Sigmoid colon (tissue), 7 donors: ENCODE measurements at places on chromosomes 12 and 14. TPM values are rescaled to one million over a fixed set of nuclear protein-coding genes. Genes with fewer than 3 reads are reported as not detected.

The KLRC4 gene
- total RNA-seq, result 0.54 TPM

The ACSS3 gene
- total RNA-seq, result 26.7 TPM

The RAD9B gene
- 0.66 TPM for total RNA-seq

The WNT5B gene
- total RNA-seq, result 8.4 TPM

The FAM90A1 gene
- total RNA-seq, result not detected

The MYBPC1 gene
- 0.55 TPM for total RNA-seq
